ENCODE measurements at places on chromosomes 7 and 10.

DNA sequence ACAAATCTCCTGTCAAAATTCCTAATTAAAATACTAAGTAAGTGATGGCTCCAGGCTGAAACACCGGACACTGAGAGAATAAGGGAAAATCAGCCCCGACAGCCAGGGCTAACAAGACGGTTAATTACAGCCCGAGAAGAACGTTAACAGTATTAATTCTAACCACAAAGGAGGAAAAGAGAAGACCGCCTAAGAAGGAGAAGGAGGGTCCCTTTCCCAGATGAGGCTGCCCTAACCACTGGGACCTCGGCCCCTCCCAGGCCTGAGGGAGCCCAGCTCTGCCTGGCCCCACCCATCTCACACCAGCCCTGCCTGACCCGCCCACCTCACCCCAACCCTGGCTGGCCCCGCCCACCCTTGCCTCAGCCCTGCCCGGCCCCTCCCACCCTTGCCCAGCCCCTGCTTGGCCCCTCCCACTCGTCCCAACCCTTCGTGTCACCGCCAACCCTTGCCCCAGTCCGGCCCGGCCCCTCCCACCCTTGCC, 51.3 kb downstream of the PWWP2B start:
- DNase-seq = no peak

DNA sequence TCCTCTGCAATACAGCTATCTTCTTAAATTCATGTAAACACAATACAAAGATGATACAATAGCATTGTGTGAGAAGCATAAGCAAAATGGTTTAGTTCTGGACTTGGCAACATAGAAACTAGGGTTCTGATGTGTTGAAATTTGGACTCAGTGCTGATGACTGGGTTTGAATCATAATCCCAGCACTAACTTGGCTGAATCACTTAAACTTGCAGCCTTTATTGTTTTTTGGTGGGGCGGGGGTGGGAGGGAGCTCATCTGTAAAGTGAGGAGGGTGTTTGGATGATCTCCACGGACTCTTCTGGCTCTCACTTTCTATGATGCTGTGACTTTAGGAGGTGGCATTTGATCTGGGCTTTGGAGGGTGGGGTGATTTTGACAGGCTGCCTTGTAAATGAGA, 158.2 kb downstream of the WNT2 start:
- DNase-seq = no peak

DNA sequence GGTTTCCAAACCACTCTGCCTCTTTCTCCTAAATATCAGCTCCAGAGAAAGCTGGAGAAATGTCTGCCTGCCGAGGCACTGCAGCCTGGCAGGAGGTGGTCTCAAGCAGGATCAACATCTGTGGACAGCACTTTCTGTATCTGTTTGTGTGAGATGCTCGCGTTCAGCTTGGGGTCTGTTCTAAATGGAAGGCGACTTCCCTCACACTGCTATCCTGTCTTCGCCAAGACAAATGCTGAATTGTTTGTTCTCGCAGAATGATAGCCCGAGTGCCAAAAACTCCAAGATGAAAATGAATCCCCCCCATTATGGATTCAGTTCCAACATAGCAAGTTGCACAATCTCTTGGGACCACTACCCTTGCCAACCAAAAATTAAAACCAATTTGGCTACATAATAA, 72.2 kb upstream of the PALS2 start:
- no peak for DNase-seq

DNA sequence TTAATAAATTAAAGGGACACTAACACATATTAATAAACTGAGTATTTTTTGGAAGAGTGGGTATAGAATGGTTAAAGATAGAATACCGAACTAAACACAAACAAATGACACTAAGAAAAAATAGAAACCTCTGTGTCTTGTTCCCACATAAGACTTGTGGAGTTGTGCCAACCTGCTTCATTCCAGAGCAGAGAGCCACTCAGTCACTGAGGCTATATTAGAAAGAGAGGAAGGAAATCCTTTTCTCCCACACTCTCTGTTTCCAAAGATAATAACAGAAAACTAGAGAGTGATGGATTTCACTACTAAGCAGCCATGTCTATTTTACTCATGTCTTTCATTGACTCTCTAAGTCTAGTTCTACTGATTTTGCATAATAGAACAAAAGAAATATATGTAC, 26.0 kb downstream of the CTNNA3 start:
- no peak for DNase-seq

- DNase-seq = no peak
These were observed 143.4 kb downstream of the TCF7L2 start for GRCh38 chr10:113093188-113094113.

- DNase-seq = no peak
These were observed 3.1 kb upstream of the ABCA13 start for GRCh38 chr7:48168159-48168558.

- no peak for DNase-seq
These were observed 182.8 kb upstream of the KAT6B start for GRCh38 chr10:74643596-74643975.

GRCh38 chr7:23353172-23353571, 54.0 kb downstream of the MALSU1 start:
- no peak for DNase-seq

DNA sequence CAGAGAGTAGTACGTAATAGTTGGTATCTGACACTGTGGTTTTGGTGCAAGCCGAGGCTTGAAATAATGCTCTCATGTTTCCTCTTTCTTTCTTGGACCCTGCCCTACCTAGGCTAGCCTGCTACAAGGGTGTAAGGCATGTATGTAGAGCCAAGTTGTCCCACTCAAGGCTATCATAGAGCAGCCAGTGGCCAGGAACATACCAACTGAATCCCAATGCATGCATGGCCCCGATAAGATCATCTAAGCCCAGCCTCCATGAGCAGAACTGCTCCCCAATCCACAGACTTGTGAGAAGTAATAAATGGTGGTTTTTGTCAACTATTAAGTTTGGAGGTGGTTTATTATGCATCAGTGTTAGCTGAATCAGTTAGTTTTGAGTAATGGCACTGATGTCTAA, 250.2 kb downstream of the SH2D4B start:
- DNase-seq = no peak

DNA sequence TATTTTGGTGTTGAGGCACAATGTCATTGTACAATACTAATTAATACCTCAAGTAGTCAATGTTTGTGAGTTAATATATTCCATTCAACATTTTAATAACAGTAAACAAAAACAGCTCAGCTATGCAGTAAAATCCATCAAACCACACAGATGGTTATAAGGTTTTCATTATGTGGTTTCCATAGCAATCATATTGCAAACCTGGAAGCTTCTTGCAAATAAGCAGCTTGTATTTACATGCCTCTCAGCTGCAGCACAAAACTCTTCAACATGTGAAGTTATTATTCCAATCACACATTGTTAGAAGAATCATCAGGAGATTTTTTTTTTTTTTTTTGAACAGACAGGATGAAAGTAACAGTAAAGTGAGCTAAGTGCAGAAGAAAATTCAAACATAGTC, 170.2 kb downstream of the SKAP2 start:
- no peak for DNase-seq

DNA sequence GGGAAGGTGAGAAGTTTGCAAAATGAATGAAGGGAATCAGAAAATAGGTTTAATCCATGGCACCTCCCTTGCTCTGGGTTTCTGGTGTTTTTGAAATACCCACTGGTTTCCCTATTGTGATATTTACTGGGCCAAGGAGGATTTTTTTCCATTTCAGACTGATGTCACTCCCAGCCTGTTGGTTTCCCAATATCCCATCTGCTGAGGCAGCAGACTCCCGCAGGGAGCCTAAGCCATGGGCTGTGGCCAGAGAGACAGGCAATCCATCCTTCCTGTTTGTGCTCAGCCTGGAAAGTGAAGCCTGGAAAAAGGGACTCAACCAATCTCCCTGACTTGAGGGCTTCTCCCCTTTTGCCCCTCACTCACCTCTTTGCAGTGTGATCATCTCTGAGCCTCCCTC, 22.8 kb downstream of the FAM107B start:
- DNase-seq = no peak

GRCh38 chr7:90345016-90345415, 1.5 kb upstream of the GTPBP10 start:
- DNase-seq = no peak

DNA sequence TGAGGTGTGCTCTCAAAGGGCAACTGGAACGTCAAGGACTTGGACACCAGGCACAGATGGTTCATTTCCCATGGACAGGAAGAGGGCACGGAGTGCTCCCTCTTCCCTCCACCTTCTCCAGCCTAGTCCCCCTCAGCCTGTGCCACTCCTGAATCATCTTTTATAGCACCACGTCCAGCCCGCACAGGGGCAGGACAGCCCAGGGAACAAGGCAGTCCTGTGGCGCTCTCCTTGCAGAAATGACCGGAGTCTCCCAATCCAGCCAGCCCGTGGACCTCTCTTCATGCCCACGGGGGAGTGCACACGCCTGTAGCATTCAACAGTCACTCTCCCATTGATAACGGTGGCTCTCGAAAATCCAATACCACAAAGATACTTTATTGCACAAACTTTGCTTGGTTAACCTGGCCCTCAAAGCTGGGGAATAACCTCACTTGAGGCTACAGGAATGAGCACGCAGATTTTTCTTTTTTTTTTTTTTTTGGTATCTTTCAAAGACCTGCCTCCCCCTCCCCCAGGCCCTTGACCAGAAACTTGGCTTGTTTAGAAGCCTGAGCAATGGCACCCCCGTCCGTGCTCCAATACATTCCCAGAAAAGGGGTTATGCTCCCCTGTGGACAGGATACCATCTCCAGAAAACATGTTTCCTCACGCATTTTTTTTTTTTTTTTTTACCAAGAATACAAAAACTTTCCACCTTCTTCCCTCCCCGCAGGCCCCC, 733 bp downstream of the PRKCQ start:
- DNase-seq = no peak

- no peak for DNase-seq
These were observed 135.6 kb downstream of the PFKFB3 start for GRCh38 chr10:6338361-6338760.

DNA sequence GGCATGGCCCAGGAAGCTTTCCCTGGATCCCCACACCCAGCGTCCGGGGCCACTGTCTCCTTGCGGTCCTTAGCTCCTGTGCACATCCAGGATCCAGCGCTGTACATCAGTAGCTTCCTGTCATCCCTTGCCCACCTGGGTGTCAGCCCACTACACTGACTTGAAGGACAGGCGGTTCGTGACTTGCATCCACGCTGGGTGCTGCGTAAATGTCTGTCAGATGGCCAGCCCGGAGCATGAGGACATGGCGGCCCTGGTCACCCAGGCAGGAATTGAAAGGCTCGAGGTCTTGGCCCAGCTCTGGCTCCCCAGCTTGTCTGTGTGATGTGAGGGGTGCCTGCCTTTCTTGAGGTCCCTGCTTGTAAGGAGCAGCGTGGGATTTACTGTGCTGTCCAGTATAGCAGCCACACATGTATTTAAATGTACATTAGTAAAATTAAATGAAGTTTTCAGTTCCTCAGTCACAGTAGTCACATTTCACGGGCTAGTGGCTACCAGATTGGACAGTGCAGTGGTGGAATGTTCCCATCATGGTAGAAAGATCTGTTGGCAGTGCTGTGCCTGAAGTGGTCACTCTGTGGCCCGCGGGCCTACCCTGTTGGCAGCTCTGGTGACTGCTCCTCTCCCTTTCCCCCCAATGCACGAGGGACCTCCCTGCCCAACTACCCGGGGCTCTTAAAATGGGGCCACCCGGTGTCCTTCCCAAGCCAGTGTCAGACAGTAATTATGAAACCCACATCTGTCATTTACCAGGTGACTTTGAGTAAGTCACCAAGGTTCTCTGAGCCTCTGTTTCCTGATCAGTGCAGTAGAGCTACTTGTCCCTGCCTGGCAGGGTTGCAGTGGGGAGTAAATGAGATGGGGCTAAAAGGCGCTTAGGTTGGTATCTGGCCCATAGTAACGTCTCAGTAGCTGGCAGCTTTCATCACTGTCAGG, 97.8 kb upstream of the PPIF start:
- no peak for DNase-seq

- no peak for DNase-seq
These were observed 119.3 kb upstream of the PRKCQ start for GRCh38 chr10:6699336-6699735.
